KBM-7 (cell line): ENCODE measurements at places on chromosomes 13 and 19.

DNA sequence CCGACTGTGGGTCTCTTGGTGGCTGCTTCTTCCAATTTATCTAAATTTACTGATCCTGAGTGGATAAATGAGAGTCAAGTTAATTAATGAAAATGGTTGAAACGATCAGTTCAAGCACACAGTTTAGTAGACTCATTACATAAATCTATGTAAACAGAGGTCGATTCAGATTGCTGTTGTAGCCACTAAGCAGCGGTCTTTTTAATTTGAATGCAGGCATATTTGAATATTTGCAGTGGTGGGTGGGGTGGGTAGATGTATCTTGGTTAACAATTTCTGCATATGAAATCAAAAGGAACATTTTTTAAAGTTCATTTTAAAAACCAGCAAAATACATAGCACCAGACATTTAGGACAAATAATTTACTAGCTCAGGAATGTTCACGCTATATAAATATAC is 325.9 kb downstream of the KLF12 start:
- DNase-seq: no peak

DNA sequence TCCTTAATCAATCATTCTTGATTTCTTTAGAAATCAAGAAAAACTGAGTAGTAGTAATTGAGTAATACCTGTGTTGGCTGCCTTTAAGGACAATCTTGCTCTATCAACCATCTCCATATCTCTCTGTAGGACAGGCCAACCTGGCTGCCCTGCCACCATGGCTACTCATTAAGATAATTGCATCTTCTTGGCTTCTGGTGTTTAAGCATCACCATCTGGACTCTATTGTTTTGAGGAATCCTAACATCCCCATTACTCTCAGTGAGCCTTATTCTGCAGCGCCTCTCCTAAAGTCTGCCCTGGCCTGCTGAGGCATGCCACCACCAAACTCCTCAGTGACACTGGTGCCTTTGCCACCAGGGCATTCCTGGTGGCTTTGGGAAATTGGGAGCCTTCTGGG is 442.6 kb upstream of the ZNF507 start:
- DNase-seq: no peak

DNA sequence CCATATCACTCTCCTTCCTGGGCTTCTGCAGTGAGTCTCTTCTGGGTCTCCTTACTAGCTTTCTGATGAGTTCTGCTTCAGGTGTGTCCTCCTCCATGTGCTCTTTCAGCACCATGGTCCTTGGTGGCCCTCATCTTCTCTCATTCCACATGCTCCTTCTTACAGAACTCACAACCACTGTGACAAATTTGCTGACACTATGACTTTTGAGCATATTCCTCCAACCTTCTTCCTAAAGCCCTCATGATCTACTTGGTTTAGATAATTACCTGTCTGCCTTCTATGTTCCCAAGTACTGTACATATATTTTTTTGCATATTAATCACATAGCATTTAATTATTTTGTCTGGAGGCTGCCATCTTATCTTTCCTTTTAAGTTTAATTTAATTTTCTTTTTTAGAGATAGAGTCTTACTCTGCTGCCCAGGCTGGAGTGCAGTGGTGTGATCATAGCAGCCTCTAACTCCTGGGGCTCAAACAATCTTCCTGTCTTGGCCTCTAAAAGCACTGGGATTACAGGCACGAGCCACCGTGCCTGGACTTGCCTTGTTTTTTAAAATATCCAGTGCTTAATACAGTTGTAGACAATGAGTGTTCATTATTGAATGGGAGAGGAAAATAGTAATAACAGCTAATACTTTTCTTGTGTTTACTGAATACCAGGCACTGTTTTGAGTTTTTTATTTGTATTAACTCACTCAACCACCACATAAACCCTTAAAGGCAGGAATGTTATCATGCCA is 23.5 kb upstream of the FAM216B start:
- no peak for DNase-seq

DNA sequence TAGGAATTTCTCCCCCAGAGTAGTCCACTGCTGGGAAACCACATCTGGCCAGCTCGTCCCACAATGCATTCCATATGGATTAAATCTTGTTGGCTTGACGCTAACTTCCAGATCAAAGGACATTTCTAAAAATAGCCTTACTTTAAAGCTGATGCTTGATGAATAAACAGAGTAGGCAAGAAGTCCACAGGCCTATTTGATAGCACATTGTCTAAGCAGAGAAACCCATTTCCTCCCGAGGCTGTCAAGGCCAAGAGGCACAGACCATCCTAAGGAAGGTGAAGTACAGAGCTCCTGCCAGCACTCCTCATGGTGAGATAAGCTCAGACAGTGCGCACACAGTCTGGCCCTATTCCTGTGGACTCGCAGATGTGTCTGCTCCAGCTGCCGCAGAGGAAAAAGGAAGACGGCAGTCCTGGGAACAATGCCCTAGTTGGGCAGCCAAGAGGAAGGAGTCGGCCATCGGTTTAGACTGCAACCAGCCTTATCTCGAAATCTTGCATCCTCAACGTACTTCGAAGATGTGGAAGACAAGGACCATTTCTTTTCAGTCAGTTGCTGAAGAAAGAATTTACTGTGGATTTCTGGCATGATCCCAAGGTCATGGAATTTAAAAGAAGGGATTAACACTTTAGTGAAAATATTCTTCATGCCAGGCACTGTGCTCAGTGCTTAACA is 156.8 kb downstream of the RGCC start:
- DNase-seq: no peak

DNA sequence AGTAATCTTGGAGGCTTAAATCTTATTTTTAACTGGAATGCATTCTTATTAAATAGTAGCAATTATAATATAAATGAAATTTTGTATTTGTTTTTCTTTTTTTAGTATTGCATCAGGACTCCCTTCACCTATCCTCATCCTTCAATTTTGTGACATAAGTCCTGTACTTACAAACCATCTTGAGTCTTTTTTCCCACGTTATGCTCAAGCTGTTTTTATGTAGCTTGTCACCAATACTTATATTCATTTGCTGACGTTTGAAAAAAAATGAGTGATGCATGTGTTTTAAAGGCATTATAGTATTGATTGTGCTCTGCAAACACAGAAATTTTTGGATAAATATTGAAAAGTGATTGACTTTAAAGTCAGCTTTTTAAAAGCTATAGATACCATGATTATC is 888 bp downstream of the GPR18 start:
- DNase-seq: no peak

DNA sequence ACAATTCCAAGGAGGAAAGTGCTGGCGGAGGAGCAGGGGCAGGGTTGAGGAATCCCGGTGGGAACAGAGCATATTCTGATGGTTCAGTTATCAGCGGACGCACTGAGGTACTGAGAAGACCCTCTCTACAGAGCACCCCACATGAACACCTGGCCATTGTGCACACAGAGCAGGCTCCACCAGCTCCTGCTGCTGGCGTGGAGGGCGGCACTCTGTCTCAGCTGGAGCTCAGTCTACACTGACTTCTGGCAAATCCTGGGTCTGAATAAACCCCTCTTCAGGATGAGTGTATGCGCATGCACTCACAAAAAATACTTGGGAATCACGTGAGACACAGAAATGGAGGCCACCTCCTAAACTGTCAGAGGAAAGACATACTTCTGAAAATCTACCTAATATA is 114.4 kb upstream of the IRS2 start:
- DNase-seq: no peak

GRCh38 chr19:19580418-19580817 is 38.1 kb downstream of the PBX4 start:
- DNase-seq: no peak

DNA sequence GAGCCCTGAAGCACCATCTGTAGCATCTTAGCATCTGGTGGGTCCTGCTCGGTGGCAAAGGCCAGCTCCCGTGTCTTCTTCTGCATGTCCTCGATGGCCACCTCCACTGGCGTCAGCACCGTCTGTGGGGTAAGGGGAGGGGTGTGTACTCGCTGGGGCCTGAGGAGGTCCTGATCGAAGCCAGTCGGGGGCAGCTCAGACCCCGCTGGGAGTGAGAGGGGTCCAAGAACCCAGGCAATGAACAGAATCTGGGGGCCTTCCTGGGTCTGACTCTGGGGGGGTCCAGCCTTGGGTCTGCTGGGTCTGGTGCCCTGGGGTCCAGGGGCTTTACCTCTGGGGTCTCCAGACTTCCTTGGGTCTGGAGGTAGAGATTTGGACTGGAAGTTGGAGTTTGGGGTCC is 3.6 kb upstream of the KANK2 start:
- no peak for DNase-seq

DNA sequence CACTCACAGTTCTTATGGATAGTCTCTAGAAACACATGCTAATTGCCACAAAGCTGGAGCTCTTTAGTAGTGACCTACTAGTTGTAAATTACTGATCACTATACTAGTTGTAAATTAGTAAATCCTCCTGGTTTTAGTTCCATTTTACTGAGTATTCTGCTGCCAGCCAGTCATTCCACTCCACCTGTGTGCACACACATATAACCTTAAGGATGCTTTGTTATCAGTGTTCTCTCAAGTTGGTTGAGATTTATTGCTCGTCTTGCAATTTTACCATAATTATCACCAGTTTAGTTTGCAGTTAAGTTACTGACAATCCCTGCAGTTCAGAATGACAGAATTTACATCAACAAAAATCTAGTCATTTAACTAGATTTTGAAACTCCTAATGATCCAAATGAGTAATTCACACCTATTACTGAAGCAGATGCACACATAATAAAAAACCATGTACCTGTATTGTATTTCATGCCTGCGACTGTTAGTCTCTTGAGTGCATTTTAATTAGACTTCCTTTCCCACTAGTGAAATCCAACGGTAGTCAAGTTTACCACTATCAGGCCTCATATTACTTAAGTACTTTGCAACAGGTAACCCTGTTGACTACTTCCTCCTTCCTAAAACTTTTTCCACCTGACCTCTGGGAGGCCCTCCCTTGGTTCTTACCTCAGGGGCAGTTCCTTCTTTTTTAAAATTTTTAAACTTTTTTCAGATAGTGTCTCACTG is 7.6 kb downstream of the TPT1 start:
- peak; percentile 31 for DNase-seq

DNA sequence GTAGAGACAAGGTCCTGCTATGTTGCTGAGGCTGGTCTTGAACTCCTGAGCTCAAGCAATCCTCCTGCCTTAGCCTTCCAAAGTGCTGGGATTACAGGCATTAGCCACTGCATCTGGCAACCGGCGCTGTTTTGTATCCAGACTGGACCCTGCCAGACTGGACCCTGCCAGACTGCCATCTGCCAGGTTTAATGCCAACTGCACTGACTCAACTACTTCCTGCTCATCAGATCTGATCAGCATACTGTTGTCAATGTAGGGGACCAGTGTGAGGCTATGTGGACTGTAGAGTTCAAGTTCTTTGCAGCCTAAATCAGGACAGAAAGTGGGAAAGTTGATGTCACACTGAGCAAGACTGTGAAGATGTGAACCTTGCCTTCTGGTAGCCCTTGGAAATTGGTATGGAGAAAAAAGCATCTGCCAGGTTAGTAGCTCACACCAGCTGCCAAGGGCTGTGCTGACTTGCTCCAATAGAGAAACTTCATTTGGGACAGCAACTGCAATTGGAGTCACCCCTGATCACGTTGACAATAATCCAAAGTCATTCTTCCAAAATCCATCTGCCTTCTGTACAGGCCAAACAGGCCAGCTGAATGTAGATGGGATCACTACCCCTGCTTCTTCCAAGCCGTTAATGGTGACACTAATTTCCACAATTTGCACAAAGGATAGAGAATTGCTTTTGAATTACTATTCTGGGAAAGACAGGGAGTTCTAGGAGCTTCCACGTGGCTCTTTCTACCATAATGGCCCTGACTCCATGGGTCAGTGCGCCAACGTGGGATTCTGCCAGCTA is 36.8 kb upstream of the ATP1A3 start:
- DNase-seq: no peak
